ENCODE measurements at places on chromosomes 1 and 21.
A peak's percentile ranks its signal among the peaks of the same experiment; 100 is the strongest.

DNA sequence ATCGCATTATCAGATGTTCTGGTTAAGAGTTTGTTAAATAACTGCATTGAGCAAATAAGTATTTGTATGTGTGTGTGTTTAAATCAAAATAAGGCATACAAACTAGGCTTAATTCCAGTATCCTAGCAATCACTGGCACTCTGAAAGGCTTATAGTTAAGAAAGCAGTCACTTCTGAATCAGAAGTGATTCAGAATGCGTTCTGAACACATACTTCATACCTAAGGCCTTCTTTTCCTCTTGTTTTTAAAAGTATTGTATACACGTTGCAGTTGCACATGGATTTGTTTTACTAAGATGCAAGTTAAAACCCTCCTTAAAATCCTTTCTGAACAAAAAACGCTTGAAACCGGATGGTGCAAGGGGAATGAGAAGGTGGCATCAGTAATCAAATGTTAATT lies 238.4 kb upstream of the DMRTA2 start:
- DNase-seq: no peak

GRCh38 chr1:25704267-25704691 lies 87.7 kb downstream of the MAN1C1 start:
- DNase-seq: no peak

GRCh38 chr1:60813071-60813470 lies 269.3 kb upstream of the NFIA start:
- no peak for DNase-seq

DNA sequence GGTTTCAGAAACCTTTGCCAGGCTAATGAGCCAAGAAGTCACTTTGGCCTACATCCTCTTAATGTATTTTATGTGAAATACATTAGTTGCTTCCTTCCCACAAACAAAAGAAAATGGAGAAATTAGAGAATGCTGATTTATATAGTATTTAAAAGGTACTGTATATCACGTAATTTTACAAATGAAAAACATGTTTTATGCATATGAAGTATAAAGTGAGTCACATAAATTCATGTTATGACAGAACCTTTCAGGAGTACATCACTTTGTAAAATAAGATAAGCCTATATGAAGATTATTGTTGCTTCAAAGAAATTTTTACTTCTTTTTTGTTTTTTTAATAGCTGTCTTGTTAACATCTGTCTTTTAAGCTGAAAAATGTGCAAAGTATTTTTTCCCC lies 4.6 kb downstream of the DR1 start:
- no peak for DNase-seq

GRCh38 chr21:15701830-15702229 lies 28.0 kb upstream of the USP25 start:
- no peak for DNase-seq

- no peak for DNase-seq
Observed at GRCh38 chr1:186753241-186753640, 73.0 kb upstream of the PTGS2 start.

- DNase-seq: peak; percentile 44
Observed at GRCh38 chr1:61606448-61607312, 118.3 kb downstream of the TM2D1 start.

DNA sequence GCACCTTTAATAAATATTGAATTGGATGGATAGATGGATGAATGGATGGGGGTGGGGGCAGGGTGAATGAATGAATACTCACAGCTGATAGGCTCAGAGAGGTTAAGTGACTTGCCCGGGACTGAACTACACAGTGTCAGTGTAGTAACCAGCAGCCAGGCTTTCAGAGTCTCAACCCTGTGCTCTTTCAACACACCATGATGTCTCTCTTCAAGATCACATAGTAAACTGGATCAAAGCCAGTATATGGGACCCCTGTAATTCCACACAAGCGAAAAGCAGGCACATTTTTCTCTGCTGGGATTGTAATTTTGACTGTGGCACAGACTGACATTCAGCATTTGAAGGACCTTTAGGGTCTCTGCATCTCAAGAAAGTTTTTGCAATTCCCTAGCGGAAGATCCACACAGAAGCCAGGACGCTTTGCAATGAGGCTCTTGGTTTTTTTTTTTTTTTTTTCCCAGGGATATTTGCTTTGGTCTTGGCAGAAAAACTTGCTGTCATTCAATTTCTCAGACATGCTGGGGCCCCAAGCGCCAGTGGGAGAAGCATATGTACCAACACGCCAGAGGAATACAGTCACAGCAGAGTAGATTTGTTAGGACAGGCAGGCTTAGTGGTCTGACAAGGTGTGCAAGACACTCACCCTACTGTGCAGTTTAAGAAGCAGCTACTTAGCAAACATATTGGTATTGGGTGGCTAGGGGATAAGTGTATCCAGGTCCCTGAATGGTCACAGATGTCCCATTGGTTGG lies 213.1 kb upstream of the CAMK1G start:
- DNase-seq: no peak

DNA sequence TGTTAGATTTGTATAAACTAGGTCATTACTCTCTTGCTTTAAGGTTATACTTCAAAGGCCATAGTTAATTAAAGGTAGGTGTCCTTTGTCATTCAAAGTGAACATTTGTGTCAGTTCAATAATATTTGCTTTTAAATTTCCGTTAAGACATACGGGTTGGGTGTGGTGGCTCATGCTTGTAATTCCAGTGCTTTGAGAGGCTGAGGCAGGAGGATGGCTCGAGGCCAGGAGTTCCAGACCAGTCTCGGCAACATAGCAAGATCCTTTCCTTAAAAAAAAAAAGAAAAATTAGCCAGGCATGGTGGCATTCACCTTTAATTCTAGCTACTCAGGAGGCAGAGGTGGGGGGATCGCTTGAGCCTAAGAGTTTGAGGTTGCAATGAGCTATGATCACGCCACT lies 80.4 kb downstream of the KIF26B start:
- no peak for DNase-seq

DNA sequence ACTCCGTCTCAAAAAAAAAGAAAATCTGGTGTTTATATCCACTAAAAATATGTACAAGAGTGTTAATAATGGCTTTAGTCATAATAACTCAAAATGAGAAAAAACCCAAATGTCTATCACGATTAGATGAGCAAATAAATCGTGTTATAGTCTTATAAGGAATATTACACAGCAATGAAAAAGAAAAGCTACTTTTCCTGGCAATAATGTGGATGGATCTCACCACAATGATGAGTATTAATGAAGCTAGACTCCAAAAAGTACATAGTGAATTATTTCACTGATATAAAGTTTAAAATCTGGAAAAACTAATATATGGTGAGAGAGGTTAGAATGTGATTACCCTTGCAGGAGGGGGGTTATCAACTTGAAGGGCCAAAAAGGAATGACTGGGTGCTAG lies 9.7 kb downstream of the CD244 start:
- no peak for DNase-seq

DNA sequence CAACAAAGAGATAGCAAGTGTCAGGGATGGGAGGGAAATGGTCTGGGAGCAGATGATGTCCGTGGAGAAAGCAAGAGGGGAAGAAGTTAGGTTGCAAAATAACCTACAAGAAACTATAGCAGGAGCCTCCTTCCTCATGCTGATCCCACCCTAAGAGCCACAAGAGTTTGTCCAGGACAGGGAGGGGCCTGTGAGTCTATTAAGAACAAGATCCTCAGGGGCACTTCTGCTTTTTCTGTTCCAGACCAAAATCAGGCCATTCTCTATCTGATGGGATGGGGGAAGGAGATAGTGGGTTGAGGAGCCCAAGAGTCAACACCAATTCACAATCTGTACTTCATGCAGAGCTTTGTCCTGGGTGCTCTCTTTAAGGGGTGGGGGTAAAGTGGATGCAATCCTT lies 7.7 kb upstream of the ATP1A4 start:
- DNase-seq: no peak

DNA sequence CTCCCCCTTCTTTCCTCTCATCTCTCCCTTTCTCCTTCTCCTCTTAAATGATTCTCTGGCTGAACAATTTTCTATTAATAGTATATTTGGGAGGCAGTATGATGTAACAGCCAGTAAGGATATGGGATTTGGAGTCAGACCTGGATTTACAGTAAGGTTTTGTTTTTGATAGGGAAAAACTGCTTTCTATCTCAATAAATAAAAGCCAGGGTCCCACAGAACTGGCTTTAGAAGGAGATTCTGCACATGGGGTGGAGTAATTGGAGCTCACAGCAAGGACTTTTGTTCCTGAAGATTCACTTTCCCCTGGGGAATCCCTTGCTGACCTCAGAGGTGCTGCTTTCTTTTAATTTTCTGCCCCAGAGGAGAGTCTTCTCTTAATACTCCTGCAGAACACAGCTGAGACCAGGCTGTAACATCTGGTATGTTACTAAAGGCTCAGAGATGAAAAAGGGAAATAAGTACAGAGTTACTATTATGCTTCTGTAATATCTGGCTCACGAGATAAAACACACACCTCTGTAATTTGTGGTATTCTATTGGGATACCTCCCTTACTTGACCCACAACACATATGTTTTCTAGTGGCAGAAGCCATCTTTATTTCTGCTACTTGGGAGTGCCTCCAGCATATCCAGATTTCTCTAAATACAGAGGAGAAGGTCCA lies 13.4 kb downstream of the EPB41 start:
- no peak for DNase-seq

DNA sequence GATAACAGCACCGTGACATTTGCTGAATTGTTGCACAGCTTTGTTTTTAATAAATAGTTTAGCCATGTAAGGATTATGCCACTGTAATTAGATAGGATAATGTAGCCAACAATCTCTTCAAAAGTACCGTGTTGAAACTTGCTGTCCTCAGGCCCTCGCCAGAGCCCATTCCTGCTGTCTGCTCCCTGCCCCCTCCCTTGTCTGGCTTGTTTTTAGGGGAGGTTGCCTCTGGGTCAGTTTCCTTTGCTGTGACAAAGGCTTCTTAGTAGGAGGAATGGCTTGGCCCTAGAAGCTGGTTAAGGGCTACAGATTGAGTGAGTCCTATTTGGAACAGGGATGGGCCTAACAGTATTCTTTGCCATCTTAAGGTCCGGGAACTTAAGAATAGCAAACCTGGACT lies 107.9 kb downstream of the LMO4 start:
- no peak for DNase-seq

GRCh38 chr1:91730801-91731732 lies 154.9 kb downstream of the TGFBR3 start:
- DNase-seq: no peak

GRCh38 chr21:34180826-34181359 lies 107.5 kb downstream of the MRPS6 start:
- no peak for DNase-seq

DNA sequence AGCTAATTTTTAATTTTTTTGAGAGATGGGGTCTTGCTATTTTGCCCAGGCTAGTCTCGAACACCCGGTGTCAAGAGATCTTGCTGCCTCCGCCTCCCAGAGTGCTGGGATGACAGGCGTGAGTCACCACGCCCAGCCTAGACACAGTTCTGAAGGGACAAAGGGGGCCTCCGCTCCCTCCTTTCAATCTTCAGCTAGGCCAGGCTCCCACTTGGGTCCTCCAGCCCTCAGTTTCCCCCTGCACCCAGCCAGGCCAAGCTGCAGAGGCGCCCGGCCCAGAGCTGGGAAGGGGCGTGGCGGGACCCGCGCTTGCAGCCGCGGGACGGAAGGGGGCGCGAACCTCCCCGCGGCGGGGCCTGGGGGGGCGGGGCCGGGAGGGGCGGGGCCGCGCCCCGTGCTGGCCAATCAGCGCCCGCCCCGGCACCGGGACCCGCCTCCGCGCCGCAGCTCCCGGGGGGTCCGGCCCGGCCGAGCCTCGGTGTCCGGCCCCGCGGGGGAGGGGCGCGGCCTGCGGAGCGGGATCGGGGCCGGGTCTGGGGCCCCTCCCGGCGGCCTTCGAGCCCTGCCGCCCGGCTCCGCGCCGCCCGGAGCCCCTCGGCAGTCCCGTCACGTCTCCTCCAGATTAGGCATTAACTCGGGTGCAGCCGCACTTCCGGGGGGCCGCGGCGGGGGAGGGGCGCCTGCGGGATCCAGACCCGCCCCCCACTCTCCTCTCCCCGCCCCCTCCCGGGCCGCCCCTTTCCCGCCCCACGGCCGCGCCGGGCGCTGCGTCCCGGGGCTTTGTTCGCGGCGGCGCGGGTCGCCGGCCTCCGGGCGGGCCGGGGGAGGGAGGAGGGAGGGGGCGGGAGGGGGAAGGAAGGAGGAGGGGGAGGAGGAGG lies 559 bp upstream of the AGRN start:
- peak; percentile 81 for DNase-seq

DNA sequence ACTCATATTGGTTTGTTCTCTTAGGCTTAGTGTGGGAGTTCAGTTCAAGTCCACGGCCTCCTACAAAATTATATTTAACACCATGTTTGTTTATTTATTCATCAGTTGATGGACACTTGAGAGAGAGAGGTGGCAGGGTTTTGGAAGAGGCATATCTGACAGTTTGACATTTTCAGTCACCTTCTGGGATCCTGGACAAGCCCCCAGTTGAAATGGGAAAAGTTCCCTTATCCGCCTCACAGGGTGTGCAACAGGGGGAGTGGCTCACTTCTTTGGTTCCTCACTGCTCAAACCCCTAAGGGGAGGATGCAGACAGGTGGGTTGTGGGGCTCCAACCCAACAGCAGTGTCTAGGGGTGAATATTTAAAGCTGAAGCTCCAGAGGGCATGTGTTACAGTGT lies 52.3 kb upstream of the TNFSF18 start:
- DNase-seq: no peak

DNA sequence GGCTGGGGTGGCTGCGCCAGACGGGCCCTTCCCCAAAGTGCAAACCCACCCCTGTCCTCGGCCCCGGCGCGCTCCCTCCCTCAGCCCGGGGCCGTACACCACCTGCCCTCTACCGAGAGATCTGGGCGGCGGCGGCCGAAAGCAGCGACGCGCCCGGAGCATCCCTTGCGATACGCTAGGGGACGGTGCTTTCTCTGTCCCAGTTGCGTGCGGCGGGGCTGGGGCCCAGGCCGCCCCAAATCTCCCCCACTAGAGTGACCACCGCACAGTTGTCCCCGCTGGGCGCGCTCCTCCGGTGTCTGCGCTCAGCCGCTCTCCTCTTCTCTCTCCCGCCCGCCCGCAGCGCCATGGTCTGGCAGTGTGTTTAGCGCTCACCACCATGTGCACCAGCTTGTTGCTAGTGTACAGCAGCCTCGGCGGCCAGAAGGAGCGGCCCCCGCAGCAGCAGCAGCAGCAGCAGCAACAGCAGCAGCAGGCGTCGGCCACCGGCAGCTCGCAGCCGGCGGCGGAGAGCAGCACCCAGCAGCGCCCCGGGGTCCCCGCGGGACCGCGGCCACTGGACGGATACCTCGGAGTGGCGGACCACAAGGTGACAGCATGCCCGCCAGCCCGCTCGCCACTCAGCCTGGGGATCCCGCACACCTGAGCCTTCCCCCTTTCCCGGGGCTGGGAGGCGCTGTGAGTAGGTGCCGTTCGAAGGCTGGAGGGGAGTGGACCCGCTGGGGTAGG lies 1.0 kb downstream of the ST6GALNAC5 start:
- no peak for DNase-seq

- DNase-seq: no peak
Observed at GRCh38 chr1:198711837-198712236, 73.0 kb downstream of the PTPRC start.

- DNase-seq: no peak
Observed at GRCh38 chr1:201518071-201518470, 11.1 kb upstream of the CSRP1 start.

Data from colonic mucosa (tissue), 4 donors.